Activated T-helper 1 cell treated with anti-CD3 and anti-CD28 coated beads, Interleukin-12 subunit alpha, Interleukin-12 subunit beta, Interleukin-2, Interleukin-4 antibody, amounts not matched to agents 30 ng/mL and 10 ng/mL and 1 ng/mL, durations not matched to agents 14 hours and 24 hours and 36 hours (primary cell): ENCODE measurements at places on chromosomes 4 and X. TPM values are rescaled to one million over a fixed set of nuclear protein-coding genes. Genes with fewer than 3 reads are reported as not detected.

Gene RTL5
- 0.26 and 0.29 TPM in 2 replicates for total RNA-seq

Gene PASD1
- not detected in 2 replicates for total RNA-seq

Gene CCDC110
- not detected in 2 replicates for total RNA-seq

Gene MAGEA11
- not detected in 2 replicates for total RNA-seq

Gene SUPT20HL2
- not detected in 2 replicates for total RNA-seq

Gene NSD2
- 200 and 202 TPM in 2 replicates for total RNA-seq

Gene ADAM29
- total RNA-seq = not detected in 2 replicates

Gene TBCK
- 24.4 and 25.1 TPM in 2 replicates for total RNA-seq

Gene PRSS12
- not detected in 2 replicates for total RNA-seq

Gene HHIP
- not detected in 2 replicates for total RNA-seq

Gene CDS1
- not detected in 2 replicates for total RNA-seq

Gene PRPS2
- 115 and 116 TPM in 2 replicates for total RNA-seq

Gene RBM3
- total RNA-seq = 318 and 338 TPM in 2 replicates

Gene RBM47
- total RNA-seq = 20.3 and 21.4 TPM in 2 replicates

Gene MMGT1
- total RNA-seq = 25.2 and 26.4 TPM in 2 replicates

Gene TEC
- 1.1 and 1.3 TPM in 2 replicates for total RNA-seq

Gene H2BW2
- not detected in 2 replicates for total RNA-seq

Gene RASL11B
- total RNA-seq = 1.6 and 2.3 TPM in 2 replicates

Gene CAMK2D
- total RNA-seq = 67.7 and 73.5 TPM in 2 replicates

Gene MAB21L2
- not detected in 2 replicates for total RNA-seq

Gene SGCB
- 13.9 and 14.4 TPM in 2 replicates for total RNA-seq

Gene RAB33A
- total RNA-seq = 20.5 and 21.5 TPM in 2 replicates

Gene USP27X
- total RNA-seq = 1.2 and 1.9 TPM in 2 replicates

Gene PABPC5
- not detected in 2 replicates for total RNA-seq

Gene COL25A1
- total RNA-seq = not detected in 2 replicates

Gene MAGEA2
- total RNA-seq = not detected in 2 replicates

Gene TRIM2
- 0.16 and 0.24 TPM in 2 replicates for total RNA-seq

Gene HCFC1
- total RNA-seq = 105 and 106 TPM in 2 replicates

Gene MBTPS2
- 10.5 and 11.3 TPM in 2 replicates for total RNA-seq

Gene SCD5
- total RNA-seq = 0.44 and 0.70 TPM in 2 replicates

Gene MAGIX
- 1.4 and 2.8 TPM in 2 replicates for total RNA-seq

Gene SULT1B1
- 0.17 and 0.26 TPM in 2 replicates for total RNA-seq

Gene TRIM75
- total RNA-seq = not detected in 2 replicates

Gene GASK1B
- total RNA-seq = not detected in 2 replicates

Gene PRKG2
- total RNA-seq = 0.10 and 0.20 TPM in 2 replicates
